ENCODE measurements at places on chromosomes 1 and 21.

DNA sequence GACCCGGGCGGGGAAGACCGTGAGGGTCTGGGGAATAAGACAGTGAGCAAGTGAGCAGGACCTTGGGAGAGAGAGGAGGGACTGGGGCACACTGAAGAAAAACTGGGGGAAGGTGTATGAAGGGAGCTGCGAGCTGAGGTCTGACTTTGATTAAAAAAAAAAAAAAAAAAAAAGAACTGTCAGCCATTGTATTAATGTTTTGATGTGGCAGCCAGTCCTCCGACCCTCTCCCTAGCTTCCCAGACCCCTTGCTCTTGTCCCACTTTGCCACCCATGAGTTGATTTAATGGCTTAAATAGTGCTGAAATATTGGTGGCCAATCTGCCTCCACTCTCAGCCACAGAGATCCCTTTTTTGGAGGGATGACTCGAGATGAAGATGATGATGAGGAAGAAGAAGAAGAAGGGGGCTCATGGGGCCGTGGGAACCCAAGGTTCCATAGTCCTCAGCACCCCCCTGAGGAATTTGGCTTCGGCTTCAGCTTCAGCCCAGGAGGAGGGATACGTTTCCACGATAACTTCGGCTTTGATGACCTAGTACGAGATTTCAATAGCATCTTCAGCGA lies 652 bp downstream of the HAX1 start:
- DNase-seq = no peak

GRCh38 chr1:24406788-24407187 lies 6.8 kb downstream of the STPG1 start:
- no peak for DNase-seq

DNA sequence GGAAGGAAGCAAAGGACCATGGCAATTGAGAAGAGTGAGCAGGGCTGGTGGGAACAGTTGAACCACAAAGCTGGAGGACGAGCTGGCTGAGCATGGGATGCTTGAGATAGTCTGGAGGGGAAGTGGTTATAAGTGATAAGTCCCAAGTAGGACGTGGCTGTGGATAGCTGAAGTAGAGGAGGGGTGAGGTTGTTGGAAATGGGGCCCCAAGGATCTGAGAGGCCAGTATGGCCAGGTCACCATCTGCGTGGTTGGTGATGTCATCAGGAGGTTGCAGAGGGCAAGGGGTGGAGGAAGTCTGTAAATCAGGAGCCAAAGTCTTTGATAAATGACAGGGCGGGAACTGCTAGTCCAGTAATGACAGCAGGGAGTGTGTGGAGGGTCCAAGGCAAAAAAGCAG lies 11.0 kb upstream of the REN start:
- DNase-seq = no peak

DNA sequence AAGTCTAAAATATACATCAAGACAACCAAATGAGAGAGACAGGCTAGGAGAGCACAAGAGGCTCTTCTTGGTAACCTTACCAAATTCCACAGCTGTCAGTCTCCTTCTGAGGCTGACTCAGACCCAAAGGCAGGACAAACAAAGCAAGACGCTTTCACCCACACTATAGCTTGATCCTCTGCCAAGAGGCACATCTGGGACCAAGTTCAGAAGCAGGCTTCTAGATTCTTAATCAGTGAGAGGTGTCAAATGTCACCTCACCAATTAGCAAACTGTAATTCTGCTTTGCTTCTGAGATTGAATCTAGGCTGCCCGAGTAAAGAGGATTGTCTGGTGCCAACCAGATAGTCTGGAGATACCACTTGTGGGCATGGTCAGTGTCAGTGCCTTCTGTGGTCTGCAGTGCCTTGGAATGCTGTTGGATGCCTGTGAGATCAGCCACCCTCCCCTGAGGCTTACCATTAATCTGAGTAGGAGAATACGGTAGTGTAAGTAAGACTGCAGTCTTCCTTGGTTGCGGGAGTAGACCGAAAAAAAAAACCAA lies 151.0 kb downstream of the FMN2 start:
- no peak for DNase-seq

- no peak for DNase-seq
Observed at GRCh38 chr1:116537040-116537831, 33.6 kb downstream of the CD58 start.

DNA sequence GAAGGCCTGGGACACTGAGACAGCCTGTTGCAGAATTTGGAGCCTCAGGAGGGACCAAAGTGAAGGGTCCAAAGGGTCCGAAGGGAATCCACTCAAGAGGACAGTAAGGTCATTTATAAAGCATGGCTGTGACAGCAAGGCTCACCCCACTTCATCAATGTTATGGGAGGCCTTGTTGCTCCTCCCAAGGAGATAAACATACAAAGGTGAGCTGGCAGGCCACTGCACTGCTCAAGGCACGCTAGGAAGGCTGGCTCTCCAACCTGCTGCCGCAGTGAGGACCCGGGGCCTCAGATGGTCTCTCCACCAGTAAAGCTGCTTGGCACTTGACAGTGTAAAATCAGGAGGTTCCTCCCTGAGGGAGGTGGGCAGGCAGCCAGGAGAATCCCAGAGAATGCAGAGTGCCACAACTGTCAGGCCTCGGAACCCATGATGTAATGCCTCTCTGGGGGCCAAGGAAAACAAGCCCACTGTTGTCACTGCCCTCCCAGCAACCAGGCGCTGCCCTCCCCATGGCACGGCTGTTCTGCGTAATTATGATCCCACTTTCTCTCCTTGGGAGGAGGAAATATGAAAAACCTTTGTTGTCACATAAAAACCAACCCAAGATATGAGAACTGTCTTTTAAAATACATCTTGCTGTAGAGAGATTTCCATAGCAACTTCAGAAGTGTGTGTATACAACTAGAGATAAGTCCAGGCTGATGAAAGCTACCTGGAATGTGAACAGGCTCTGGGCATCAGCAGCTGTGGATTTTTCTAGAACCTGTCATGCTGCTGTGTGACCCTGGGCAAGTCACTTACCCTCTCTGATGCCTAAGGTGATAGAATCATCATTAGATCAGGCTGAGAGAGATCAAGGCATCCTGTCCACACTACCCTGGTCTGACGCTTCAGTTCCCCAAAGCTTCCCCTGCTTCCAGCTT lies 102.5 kb downstream of the KCNN3 start:
- no peak for DNase-seq

- no peak for DNase-seq
Observed at GRCh38 chr1:29186707-29187106, 5.0 kb upstream of the SRSF4 start.

GRCh38 chr1:30997463-30998057 lies 68.0 kb downstream of the PUM1 start:
- no peak for DNase-seq

DNA sequence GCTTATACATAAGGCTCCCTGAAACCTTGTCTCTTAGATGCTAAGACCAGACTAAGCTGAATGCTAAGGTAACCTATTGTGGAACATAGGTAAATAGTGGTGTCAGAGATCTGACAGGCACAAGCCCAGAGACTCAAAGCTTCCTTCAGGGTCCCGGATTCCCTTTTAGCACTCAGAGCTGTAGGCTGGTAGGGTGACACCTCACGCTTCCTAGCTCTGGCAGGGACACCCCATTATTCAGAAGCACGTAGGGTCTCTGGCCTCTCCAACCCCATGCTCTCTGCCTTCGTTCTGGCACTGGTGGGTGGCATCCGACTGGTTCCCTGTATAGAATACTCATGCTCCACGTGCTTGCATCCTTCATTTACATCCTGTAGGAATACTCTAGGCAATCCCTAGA lies 68.4 kb downstream of the CD34 start:
- no peak for DNase-seq

- no peak for DNase-seq
Observed at GRCh38 chr21:37461479-37461878, 94.9 kb downstream of the DYRK1A start.

GRCh38 chr1:212745303-212745702 lies 45.7 kb upstream of the BATF3 start:
- no peak for DNase-seq

GRCh38 chr1:113905435-113905861 lies 322 bp downstream of the DCLRE1B start:
- DNase-seq = no peak

GRCh38 chr1:35097224-35097623 lies 18.0 kb downstream of the ZMYM1 start:
- DNase-seq = no peak

DNA sequence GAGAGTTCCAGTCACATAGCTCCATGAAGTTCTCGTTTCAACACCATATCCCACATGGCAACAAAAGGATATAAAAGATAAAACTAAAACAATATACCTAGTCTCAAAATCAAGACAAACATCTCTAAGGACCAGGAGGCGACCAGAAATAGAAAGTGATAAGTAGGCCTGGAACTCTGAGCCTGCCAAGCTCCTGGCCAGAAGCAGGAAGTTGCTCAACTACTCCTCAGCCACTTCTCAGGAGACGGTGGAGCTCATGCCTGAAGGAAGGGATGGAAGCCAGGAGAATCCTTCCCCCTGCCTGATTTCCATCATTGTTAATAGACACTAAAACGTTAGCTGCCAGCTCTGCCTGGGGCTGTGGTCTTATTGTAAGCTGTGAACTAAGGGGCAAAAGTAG lies 94.7 kb downstream of the DISP1 start:
- DNase-seq = no peak

- DNase-seq = no peak
Observed at GRCh38 chr1:32920833-32921232, 19.6 kb upstream of the TMEM54 start.

DNA sequence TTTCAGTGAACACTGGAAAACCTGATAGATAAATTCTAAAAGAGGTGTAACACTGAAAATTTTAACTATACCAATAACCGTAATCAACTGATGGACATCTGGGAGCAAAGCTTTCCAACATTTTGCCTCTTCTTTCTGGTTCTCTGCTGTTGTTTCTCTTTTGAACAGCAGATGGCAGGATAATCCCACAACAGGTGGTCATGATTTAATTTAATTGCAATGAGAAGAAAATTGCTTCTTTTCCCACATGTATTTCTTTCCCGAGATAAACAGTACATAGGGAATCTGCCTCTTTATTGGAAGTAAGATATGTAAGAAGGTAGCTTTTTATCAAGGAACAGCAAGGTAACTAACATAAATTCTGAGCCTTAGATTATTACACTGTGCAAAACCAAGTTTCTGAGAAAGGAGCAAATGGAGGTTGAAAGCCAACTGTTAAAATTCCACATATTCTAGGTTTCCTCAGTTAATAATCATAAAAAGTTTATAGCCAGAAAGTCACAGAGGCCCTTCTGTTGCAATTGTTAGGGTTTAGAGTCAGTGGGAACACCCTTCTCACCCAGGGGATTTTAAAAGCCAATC lies 72.9 kb downstream of the RPS6KA1 start:
- no peak for DNase-seq

DNA sequence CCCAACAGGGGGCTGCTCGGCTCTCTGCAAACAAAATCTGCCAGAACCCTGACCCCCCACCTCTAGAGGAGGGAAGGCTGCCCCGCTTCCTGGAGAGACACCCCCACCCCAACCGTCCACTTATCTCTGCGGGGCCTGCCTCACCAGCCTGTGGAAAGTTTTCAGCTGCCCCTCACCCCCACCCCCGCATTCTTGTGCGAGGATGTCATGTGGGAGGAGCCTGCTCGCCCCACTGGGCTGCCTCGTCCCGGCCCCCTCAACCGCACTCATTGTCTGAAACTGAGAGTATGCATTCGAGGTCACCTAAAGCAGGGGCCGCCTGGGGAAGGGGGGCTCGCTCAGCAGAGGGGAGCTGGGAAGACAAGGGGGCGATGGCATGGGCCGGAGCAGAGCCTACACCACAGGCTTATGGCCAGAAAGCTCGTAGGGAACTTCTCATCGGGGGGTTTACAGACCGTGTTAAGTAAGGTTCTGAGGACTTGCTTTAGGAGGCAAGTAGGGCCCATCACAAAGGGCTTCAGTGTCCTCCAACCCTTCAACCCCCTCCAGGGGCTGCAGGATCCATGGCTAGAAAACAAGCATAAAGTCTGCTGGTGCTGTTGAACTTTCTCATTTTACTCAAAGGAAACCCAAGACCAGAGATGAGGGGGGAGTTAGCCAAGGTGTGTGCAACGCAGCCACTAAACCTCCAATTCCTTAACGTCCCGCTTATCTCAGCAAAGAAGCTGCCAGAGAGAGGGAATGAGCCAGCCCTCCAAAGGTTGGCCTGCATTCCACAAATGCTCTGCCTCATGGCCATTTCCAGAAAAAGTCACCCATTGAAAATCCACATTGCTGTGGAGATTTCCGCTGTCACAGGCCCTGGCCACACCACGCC lies 9.4 kb downstream of the EPHA2 start:
- DNase-seq = no peak
